ENCODE measurements at places on chromosomes 11 and 22.

DNA sequence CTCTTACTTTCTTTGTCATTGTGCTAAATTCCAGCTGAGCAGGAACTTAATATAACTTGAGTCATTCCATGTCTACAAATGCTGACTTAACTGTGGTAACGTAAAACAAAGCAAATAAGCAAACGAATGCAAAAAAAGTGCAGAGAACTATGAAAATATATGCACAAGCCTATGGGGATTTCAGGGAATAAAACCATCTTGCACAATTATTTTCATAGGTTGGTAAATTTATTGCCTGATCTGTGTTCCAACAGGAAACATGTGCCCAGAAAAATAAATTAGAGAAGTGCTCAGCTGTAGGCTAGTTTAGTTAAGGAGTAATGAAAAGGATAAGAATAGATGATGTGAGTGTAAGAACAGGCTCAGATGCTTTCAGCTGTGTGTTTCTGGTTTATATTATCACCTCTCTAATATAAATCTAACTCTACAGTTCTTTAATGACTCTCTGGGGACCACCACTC lies 1169.3 kb downstream of the LRRC4C start:
- no peak for DNase-seq

- no peak for DNase-seq
Measured at GRCh38 chr11:2539371-2540222, 94.8 kb downstream of the KCNQ1 start.

DNA sequence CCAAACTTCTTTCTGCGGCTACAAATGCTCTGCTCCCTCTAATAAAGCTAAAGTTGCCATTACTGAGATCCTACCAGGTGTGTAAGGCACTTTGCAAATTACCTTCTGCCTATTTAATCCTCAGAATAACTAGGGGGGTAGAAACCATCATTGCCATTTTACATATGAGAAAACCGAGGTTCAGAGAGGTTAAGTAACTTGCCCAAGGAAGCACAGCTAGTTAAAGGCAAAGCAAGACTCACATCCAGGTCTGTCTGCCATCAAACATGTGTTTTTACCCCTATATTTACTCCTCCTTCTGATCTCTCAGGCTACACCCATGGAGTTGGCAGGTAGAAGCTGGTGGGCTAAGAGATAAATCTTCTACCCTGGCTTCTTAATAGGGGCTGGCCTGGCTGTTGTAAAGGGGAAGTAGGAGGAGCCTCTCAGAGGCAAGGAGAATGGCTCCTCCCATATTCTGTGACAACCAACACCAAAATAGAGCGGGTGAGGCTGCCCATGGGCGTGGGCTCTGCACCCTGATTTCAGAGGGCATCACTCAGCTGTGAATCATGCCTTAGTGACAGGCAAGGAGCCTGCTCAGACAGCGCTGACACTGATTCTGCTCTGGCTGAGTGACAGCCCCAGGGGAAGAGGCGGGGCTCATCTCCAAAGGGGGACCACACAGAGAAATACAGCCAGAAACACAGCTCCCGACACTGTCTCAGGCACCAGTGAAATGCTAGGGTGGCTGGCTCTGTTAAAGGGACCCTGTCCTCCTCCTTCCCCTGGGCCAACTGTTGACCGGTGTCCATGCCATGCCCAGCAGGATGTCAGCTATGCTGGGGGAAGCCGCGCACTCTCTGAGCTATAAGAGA lies 106.8 kb downstream of the ABTB2 start:
- no peak for DNase-seq

DNA sequence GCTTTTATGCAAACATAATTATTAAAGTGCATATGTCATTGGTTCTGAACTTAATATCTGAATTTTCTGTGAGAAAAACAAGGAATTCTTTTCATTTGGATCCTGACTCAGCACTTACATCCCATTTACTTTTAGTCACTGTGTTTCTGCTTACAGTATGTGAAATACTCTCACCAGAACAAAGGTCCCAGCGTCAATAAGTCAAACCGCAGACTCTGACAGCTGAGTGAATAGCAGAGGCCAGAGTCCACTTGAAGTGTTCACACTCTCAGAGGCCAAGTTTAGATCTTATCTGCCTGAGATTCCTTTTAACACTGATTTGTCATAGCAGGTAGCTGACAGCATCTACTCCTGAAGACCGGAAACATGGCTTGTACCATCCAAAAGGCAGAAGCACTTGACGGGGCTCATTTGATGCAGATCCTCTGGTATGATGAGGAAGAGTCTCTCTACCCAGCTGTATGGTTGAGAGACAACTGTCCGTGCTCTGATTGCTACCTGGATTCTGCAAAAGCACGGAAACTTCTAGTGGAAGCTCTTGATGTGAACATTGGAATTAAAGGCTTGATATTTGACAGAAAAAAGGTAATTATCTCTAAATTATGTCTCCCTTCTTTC lies 14.6 kb downstream of the BBOX1 start:
- no peak for DNase-seq

- no peak for DNase-seq
Measured at GRCh38 chr11:57069942-57070341, 81.2 kb downstream of the OR5AK2 start.

GRCh38 chr11:89175796-89176195 lies 1.9 kb upstream of the TYR start:
- no peak for DNase-seq

DNA sequence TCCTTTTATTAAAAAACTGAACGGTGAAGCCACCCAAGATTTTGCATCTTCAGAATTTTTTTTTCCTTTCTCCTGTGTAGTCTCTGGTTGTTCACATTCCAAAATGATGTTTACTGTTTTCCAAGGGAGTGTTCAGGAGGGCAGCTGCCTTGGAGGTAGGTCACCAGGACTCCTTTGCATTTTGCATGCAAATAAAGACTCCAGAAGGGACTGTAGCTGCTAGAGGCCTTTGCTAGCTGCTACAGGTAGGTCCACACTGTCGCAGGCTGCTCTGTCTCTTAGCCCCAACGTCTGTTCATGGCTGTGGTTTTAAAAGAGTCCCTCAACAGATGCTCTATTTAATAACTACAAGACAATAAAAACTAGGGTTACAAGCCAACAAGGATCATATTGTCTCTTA lies 11.4 kb downstream of the CTSC start:
- DNase-seq, result no peak

- DNase-seq, result no peak
Measured at GRCh38 chr11:1890856-1891830, 552 bp downstream of the PRR33 start.

DNA sequence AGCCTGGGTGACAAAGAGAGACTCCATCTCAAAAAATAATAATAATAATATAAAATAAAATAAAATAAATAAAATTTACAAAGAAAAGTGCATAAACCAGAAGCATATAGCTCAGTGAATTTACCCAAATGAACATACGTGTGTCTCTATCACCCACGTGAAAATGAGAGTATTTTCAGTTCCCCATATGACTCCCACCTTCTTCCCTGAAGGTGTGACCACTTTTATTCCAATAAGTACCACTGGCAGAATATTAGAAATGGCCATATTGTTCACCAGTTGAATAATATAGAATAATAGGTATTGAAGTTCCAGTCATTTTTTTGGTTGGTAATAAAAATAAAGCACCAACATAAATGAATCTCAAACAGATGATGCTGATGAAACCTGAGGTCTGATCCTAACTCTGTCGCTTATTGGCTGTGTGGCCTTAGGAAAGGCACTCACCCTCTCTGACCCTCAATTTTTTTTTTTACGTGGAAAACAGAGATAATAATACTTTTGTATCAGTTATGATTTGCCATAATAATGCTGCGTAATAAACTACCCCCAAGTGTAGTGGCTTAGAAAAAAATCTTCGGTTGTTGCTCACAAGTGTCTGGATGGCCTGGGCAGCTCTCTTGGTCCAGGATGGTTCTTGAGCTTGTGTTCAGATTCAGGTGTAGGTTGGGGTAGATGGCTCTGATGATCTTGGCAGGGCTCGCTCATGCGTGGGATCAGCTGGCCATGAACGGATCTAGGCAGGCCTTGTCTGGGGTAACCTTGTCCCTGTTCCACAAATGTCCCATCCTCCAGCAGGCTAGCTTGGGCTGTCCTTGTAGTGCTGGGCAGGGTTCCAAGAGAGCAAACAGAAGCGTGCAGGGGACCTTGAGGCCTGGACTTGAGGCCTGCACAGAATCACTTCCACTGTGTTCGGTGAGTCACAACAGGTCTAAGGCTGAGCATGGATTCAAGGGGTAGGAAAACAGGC lies 88.1 kb downstream of the MYO18B start:
- DNase-seq, result no peak

DNA sequence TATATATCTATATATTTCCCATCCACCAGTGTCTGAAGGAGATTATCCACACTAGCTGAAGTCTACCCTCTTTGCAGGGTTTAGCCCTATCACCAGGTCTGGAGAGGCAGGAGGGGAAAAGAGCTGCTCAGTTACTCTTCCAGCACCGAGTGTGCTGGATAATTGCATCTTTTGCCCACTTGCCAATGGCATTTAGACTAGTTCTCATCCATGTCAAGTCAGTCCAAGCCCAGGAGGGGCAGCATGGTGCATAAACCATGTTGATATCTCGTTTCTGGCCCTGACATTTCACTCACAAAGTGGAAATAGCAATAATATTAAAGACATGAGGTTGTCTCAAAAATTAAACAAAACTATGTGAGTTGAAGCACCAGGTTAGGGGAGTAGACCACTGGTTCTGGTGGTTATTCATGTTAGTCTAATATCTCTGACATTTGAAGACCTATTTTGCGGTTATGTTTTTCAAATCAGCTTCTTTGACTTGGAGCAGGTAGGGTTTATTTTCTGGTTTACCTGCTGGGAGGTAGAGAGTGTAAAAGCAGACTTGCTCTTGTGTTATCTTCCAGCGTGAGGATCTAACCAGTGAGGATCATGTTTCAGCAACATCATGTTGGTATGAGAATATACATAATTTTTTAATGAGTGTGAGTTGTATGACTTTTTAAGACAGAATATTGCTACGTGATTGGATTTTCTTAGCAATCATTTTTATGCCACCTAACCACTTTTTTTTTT lies 273.2 kb upstream of the KIRREL3 start:
- no peak for DNase-seq

DNA sequence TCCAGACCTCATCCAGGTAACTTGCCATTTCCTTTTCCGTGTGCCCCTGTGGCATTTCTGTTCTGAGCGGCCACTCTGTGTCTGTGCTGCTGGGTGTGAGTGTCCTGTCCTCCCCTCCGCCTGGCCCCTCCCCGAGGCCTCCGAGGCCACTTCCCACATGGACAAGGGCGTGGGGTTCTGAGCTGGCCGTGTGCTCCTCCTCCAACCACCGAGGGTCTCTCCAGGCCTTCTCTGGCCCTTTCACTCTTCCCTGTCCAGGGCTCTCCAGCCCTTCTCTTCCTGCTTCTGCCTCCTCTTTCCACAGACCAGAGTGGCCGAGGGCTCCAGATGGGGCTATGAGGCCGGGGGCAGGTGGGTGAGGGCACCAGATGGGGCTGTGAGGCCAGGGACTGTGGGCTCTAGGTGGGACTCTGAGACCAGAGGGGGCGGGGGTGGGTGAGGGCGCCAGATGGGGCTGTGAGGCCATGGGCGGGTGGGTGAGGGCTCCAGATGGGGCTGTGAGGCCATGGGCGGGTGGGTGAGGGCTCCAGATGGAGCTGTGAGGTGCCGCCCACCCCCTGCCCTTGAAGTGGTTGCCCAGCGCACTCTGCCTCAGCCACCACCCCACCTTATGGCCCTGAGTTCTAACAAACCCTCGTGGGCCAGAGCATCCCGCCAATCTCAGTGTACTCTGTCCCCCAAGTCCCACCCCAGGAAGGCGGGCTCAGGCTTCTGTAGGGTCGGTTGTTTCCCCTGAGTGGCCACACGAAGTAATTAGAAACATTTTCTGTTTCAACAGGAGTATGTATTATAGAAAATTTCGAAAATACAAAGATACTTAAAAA lies 24.1 kb downstream of the PTDSS2 start:
- no peak for DNase-seq

DNA sequence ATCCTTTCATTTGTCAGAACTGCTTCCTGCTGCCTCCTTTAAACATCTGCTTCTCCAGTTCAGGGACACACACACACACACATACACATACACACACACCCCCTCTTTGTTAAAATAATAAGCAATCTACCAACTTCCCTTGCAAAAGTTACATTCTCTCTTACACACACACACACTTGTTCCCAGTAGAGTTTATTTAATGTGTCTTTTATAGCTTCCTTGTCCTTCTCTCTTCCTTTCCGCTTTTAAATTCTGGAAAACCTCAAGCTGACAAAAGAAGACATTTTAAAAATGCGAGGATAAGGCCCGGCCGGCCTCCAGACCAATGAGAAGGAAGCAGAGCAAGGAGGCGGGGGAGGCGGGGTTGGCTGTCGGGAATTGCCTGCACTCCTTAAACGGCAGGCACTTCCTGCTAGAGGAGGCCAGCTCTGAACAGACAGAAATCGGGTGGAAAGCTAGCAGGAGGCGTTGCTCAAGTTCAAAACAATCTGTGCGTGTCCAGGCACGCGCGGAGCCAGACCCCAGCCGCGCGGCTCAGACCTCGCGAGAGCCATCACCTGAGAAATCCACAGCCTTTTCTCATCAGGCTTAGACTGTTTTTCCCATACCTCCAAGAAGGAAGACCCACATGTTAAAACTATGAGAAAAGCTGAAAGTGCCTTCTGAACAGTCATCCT lies 99.9 kb downstream of the MAML2 start:
- no peak for DNase-seq

DNA sequence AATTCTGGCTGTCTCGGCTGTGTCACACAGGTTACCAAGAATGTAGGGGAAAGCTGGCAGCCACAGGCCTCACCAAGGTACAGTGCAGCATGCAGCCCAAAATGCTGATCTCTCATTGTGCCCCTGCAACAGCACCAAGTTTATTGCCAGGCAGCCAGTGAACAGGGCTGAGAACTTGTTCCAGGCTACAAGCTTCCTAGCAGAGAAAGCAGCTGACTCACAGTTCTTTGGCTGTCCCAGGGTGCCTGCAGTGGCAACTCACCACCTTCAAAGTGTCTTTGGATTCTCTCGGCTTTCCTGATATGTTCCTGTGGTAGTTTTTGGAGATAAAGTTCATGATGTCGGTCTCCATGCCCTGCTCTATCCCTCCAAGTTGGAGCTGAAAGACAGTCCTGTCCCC lies 719.1 kb upstream of the ANO3 start:
- DNase-seq, result no peak

GRCh38 chr11:37942081-37942480 lies 1344.0 kb upstream of the RAG2 start:
- DNase-seq, result no peak

Data from cortex of kidney (tissue), 1 donor.